Stimulated activated CD4-positive, alpha-beta T cell treated with anti-CD3 and anti-CD28 coated beads, Interleukin-4, amount 100 ng/mL, for 24 hours (primary cell): ENCODE measurements at places on chromosomes 13 and 19.

- DNase-seq: no peak
Observed at GRCh38 chr13:77457966-77458365, 77.5 kb upstream of the SCEL start.

DNA sequence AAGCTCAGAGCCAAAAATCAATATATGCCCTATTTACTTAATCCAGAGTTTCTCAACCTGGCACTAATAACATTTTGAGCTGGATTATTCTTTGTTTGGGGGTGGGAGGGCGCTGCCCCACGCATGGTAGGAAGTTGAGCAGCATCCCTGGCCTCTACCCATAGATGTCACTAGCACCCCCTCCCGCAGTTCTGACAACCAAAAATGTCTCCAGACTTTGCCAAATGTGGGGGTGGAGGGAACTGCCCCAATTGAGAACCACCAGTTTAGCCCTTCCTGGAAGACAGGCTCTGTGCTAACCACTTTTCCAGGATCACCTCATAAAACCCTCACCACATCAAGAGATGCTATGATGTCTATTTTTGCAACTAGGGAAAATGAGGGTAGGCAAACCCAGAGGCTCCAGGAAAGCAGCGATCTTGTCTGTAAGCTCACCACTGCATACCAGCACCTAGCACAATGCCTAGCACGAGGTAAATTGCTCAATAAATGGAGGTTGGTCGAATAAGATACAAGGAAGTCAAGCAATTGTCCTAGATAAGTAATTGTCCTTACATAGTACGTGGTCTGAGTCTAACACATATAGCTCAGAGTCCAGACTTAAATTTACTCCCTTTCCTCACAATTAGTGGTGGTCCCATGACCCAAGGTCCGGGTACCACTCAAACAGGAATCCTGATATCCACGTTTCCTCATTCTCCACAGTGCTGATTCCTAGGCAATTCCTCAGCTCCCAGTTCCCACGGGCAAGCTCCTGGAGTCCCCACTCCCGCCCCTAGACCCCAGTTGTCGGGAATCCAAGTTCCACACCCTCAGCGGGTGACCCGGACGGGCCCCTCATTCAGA is 892 bp downstream of the TRIR start:
- peak; percentile 51 for DNase-seq

- no peak for DNase-seq
Observed at GRCh38 chr13:94196413-94196812, 283.1 kb downstream of the DCT start.

DNA sequence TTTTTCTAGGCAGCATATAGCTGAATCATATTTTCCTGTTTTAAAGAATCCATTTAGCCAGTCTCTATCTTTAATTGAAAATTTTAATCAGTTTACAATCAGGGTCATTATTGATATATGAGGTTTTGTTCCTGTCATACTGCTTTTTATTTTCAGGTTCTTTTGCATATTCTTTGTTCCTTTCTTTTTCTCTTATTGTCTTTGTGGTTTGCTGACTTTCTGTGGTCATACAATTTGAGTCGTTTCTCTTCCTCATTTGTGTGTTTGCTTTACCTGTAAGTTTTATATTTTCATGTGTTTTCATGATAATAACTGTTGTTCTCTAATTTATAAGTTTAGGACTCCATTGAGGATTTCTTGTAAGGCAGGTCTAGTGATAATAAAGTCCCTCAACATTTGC is 812.6 kb downstream of the DACH1 start:
- DNase-seq: no peak

DNA sequence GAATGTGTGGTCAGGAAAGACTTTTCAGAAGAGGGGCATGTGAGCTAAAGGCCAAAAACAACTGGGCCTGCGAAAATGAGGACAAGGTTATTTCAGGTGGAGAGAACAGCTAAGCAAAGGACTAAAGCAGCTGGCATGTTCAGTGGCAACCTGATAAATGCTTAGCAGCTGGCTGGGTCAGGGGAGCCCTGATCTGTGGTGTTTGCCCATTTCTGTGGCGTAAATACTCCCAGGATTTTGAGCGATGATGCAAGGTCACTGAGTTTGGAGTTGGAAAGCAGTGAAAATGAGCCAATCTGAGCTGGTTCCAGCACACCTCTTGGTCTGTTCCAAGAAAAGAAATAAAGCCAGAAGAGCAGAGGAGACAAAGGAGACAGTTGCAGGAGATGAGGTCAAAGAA is 704.3 kb downstream of the UQCRFS1 start:
- DNase-seq: no peak
